Putamen (tissue), 1 donor: ENCODE measurements at places on chromosomes 13 and 19.

- DNase-seq: no peak
Observed at GRCh38 chr13:32036126-32036695, 4.6 kb downstream of the FRY start.

DNA sequence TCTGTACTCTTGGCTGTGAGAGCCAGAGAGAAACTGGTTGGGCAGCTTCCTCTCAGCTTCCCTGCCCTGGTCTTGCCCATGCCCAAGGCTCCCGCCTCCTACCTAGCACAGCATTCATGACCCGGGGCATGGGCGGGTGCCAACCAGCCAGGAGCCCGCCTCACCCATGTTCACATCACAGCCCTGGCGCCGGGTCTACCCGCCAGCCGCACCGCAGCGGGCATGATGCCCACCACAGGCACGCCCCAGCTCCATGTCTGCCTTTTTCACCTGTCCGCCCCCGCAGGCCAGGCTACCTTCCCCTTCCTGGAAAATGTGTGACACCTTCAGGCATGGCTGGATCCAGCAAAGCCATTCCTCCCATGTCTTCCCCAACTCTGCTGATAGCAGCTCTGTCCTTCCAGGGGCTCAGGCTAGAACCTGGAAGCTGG is 42.1 kb downstream of the PTPRS start:
- no peak for DNase-seq

- no peak for DNase-seq
Observed at GRCh38 chr13:102012299-102013293, 389.3 kb downstream of the FGF14 start.

DNA sequence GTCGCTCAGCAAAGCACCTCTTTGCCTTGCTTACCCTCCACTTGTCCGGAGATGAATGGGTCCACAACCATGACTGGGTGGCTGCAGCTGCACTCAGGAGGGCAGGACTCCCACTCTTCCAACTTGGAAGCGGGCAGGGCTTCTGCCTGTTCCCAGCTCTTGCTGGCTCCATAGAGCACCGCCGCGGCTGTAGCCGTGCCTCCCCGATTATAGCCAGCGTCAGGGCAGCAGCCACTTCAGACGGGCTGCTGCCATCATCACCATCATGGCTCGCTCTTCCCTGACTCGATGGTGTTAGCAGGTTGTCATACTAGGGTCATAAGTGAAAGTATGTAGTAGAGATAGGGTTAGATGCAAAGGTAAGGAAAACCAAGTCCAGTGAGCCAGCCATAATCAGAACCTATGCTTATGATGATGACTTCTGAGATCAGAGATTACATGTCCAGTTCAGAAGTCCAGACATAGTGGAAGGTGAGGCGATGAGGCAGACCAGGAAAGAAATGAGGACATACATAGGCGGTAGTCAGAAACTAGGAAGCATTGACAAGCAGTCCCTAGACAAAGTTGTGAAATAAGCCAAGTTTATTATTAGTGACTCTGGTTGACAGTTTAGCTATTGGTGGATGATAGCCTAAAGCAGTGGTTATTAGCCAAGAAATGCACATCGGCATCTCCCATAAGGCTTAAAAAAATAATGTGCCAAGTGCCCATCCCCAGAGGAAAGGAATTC is 4.4 kb upstream of the INTS6 start:
- no peak for DNase-seq

- DNase-seq: no peak
Observed at GRCh38 chr13:46914341-46914740, 17.5 kb upstream of the HTR2A start.

GRCh38 chr13:48485432-48485831 is 47.4 kb downstream of the RCBTB2 start:
- no peak for DNase-seq

- DNase-seq: peak; percentile 74
Observed at GRCh38 chr19:35318679-35319448, 10.1 kb upstream of the CD22 start.

- no peak for DNase-seq
Observed at GRCh38 chr19:17765069-17765618, 13.9 kb downstream of the FCHO1 start.

- DNase-seq: no peak
Observed at GRCh38 chr13:46948338-46948737, 51.5 kb upstream of the HTR2A start.

DNA sequence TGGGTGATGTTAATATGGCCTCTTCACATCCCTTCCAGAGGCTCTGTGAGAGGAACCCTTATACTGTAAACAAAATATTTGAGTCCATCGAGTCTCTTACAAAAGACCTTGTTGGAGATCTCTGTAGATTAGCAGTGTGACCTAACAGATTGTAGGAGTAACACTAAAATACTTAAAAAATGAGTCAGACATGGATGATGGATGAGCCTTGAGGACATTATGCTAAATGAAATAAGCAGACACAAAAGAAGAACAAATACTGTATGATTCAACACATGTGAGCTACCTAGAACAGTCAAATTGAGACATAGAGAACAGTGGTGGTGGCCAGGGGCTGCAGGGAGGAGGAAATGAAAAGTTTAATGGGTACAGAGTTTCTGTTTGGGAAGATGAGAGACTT is 152.2 kb upstream of the UBL3 start:
- no peak for DNase-seq

- DNase-seq: no peak
Observed at GRCh38 chr13:44132710-44133109, 240.9 kb upstream of the SERP2 start.

DNA sequence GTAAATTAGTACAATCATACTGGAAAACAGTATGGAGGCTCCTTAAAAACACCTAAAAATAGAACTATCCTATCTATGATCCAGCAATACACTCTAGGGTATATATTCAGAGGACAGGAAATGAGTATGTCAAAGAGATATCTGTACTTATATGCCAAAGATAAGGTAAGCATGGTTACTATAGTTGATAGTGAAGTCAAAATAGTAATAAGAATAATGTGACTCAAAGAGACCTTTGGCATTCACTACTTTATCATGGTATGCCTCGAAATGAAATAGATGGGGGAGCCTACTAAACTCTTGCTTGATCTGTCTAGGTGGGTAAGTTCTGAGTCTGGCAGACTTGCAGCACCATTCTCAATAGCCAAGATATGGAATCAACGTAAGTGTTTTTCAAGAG is 30.3 kb downstream of the FXYD5 start:
- no peak for DNase-seq

- DNase-seq: no peak
Observed at GRCh38 chr13:35854286-35854685, 276.9 kb downstream of the DCLK1 start.

- DNase-seq: no peak
Observed at GRCh38 chr19:7408251-7408650, 59.5 kb downstream of the ARHGEF18 start.

DNA sequence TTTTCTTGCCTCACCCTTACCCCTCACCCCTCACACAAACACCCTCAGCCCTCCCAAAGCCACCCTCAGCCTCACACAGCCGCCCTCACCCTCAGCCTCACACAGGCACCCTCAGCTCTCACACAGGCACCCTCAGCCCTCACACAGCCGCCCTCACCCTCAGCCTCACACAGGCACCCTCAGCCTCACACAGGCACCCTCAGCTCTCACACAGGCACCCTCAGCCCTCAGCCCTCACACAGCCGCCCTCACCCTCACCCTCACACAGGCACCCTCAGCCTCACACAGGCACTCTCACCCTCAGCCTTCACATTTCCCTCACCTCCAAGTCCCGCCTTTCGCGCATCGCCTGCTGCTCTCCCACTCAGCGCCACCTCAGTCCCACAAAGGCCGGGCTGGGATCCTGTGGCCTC is 287 bp upstream of the ZSCAN22 start:
- DNase-seq: no peak

DNA sequence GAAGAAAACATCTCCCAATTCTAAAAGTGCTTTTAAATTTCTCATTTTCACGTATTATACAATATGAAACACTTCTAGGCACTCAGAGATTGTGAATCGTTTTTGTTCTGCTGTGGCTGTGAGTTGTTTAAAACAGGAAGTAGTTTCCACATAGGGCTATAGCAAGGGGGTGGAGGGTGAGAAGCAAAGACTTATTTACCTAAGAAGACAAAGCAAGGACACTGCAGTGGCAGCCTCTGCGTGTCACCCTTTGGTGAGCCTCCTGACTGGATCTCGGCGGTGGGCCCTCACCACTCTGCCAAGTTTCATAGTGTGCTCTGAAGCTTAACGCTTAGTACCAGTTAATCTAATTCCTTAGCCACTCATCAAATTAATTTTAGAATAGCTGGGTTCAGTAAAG is 56.8 kb downstream of the TNFSF13B start:
- DNase-seq: no peak

- no peak for DNase-seq
Observed at GRCh38 chr13:59607780-59608233, 555.9 kb downstream of the DIAPH3 start.

DNA sequence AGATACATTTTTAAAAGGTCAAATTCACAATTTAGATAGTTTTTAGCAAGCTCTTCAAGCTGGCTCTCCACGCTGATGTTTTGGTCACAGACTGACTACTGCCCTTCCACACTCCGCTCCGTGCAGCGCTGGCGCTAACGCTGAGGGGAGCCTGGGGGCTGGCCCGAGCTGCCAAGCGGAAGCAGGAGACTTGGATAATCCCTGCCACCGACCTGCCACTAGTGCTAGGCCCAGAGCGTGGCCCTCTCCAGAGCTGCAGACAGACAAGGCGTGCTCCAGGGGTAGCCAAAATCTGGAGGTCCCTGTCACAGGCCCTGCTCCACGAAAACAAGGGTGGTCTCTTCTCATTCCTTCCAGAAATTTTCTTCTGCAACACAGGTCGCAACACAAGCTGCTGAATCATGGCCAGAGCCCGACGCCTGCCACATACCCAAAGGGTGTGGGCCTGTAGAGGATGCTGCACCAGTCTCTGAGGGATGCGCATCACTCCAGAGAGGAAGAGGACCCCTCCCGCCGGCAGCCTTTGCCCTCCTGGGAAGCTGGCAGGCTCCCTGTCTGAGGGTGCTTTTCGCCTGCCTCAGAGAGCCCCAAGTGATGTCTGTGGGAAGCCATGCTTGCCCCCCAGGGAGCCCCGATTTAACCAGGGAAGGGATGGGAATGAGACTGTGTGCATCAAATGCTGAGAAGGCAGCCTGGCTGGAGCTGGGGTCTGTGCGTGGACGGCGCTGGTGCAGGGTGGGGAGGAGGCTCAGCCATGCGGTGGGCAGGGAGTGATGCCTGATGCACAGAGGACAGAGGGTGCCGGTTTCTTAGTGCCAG is 21.6 kb downstream of the CAPS start:
- no peak for DNase-seq

- DNase-seq: no peak
Observed at GRCh38 chr19:47848823-47849473, 10.1 kb upstream of the TPRX2 start.

GRCh38 chr13:92101801-92102200 is 703.4 kb downstream of the GPC5 start:
- no peak for DNase-seq

GRCh38 chr13:32150794-32151193 is 119.2 kb downstream of the FRY start:
- no peak for DNase-seq

- DNase-seq: no peak
Observed at GRCh38 chr19:44740351-44740824, 8.1 kb upstream of the BCL3 start.

- DNase-seq: peak; percentile 67
Observed at GRCh38 chr13:99916366-99917103, 55.0 kb downstream of the ZIC5 start.

DNA sequence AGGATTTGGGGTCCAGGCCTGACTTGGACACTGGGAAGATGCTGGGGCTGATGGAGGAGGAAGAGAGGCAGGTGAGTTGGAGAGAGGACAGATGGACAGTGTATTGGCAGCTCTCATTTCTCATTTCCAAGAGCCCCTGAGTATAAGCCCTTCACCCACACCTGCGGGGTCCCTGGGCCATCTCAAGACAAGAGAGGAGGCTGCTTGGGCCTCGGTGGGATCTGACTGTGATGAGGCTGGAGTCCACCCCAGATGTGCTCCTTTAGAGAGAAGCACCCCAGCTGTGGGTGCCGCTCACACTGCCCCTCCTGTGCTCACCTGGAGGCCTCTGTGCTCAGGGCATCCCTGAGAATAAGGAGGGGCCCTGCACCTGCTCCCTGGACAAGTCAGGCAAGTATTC is 3.7 kb downstream of the LILRA2 start:
- no peak for DNase-seq

GRCh38 chr19:45591004-45591637 is 6.5 kb upstream of the OPA3 start:
- DNase-seq: no peak

DNA sequence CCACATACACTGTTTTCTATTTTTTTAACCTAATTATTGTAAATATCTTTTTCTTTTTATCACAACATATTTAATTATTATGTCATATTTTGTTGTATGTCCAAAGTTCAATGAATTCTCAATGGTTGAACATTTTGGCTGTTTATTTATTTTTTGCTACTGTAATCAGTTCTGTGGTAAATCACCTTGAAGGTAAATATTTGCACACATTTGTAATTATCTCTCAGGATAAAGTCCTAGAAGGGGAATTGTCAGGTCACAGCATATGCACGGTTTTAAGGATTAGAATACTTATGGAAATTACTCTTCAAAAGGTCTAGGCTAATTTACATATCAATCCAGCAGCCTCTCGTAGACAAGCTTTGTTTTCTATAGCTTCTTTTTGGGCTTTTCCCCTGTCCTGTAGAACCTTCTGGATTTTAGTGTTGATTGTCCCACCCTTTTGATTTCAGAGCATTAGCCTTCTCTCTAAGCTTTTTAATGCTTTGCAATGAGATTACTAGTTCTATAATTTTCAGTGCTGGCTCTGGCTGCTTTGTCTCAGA is 362.6 kb downstream of the KCNRG start:
- DNase-seq: no peak

DNA sequence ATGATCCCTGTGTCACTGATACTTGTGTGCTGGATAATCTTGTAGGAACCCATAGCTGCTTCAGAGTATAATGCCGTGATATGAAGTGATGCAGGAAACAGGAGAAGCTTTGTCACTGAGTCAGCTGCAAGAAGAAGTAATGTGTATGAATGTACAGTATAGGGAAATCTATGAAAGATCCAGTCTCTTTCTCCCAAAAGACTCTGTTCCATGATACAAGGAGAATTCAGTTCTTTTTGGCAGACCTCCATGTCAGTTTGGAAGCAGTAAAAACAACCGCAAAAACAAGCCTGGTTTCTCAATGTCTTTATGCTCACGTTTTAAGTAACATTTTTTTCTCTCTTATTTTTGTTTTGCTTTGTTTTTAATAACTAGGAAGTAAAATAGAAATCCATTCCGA is 33.9 kb downstream of the PCDH17 start:
- DNase-seq: no peak

- no peak for DNase-seq
Observed at GRCh38 chr13:42275506-42275905, 3.6 kb downstream of the AKAP11 start.
